ENCODE measurements at places on chromosomes 13 and 19.
A peak's percentile ranks its signal among the peaks of the same experiment; 100 is the strongest.

DNA sequence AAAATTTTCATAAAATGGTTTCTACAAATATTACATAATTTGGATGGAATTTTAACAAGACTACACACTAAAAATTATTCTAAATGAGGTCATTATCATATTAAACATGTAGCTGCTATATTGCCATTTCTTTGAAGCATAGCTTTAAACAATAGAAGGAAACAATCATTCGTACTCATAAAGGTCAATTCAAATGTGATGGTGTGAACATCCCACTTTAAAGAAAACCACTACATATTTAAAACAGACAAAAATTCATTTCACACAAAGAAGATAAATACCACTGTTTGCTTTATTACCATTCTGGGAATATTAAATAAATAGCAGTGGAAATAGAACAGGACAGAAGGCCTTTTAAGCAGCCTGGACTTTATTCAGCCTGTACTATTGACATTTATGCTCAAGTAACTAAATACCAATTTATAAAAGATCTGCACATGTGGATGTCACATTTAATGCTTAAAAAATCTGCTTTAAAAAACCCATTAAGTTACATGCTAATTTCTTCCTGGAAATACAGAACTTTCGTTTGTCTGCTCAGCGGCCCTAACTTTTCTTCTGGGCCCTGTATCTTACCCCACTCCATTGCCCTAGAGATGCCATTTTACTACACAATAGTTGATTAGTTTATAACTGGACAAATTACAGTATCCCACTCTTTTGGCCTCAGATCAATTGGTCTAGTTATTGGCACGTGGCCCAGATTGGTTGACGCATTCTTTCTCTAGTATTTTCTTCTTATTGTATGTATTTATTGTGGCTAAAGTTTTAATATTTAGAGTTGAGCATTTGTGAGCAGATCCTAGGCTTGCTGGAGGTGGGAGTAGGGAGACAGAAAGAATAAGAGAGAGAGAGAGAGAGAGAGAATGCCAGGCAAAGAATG is 215.1 kb upstream of the SPRY2 start:
- peak; percentile 17 for DNase-seq

GRCh38 chr19:676339-677105 is at the start of gene FSTL3:
Gene FSTL3 (plus strand): TSS chr19:676392. CDS start chr19:676424, 32 bp downstream.
- DNase-seq, result peak; percentile 24

DNA sequence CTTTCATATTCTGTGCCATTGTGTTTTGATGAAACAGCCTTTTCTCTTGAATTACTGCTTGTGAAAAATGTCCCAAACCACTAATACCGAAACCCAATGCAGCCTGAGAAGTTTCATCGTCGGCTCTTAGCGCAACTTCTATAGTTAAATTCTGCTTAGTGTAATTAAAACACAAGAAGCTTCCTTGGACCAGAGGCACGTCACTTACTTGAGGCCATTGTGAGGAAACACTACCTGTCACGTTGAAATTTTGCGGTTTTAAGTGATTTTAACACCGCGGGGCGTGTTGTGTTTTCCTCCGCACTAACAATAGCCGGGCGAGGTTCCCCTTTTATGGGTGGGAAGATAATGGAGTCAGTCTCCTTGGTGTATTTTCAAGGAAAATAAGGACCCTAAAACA is 70.9 kb downstream of the GGACT start:
- DNase-seq, result no peak

DNA sequence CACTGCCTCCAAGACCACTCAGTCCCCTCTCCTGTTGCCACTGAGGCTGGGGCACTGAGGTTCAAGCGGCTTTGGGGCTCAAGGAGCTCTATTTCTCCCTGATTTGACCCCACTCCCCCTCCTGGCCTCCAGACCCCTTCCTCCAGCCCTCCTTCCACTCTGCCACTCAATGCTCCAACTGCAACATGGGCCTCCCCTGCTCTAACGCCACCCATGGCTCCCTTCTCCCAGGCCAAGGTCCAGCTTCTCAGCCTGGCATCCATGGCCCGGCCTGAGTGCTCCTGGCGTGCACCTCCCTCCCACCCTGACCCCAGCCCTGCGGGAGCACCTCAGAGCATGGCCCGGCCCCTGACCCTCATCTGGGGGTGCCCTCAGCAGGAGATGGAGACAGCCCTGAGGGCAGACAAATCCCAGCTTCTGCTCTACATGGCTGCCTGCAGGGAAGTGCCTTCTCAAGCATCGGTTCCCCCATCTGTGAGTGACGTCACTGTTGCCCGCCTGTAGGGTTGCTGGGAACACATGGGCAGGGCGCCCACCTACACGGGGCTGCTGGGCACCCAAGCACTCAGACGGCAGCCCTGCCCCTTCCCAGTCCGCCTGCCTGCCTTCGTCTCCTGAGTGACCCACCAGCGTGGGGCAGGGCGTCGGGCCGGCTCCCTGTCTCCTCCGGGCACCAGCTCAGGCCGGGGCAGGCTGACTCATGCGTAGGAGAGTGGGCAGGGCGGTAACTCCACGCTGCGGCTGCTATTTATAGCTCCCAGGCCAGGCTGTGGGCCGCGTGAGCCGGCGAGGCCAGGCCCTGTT is 1.6 kb upstream of the DIRAS1 start:
- DNase-seq, result peak; percentile 54

DNA sequence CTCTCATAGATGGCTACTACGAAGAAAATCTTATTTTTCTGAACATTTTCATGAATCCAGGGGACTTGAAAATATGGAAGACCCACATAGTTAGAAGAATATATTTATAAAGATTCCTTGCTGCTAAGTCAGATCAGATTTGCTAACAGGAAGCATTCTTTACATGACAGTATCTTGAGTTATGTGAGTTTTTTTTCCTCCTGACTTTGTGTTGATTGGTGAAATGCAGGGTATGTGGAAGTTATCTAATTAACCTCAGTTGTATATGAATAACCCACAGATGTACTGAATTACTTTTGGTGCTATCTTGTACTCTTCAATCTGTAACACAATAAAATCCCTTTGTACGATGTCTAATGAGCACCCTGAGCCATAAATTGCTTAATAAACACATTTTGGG is 53.8 kb downstream of the ESD start:
- no peak for DNase-seq

DNA sequence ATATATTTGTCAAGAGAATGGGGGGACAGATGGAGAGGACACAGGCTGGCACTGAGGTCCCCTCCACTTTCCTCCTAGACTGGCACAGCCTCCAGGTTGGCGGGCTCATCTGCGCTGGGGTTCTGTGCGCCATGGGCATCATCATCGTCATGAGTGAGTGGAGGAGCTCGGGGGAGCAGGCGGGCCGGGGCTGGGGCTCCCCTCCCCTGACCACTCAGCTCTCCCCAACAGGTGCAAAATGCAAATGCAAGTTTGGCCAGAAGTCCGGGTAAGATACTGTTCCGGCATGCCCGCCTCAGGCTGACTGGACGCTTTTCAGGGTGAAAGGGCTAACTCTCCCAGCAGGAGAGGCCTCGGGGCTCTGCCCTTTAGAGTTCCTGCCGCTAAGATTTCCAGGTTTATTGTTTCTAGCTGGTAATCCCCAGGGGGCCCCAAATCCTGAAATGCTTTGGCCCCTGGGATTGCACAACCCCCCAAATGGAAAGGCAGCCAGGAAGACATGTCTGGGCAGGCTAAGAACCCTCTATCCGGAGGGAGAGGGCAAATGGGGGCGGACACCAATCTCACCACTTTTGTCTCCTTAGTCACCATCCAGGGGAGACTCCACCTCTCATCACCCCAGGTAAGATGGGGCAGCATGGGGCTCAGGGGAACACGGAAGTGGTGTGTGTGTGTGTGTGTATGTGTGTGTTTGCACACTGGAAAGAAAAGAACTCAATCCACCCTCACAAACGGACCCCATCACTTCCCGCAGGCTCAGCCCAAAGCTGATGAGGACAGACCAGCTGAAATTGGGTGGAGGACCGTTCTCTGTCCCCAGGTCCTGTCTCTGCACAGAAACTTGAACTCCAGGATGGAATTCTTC is 7.3 kb downstream of the FXYD3 start:
- no peak for DNase-seq

- DNase-seq, result no peak
Observed at GRCh38 chr13:28628241-28628640, 30.7 kb upstream of the POMP start.

GRCh38 chr13:49052813-49053212 is 77.1 kb downstream of the FNDC3A start:
- no peak for DNase-seq

DNA sequence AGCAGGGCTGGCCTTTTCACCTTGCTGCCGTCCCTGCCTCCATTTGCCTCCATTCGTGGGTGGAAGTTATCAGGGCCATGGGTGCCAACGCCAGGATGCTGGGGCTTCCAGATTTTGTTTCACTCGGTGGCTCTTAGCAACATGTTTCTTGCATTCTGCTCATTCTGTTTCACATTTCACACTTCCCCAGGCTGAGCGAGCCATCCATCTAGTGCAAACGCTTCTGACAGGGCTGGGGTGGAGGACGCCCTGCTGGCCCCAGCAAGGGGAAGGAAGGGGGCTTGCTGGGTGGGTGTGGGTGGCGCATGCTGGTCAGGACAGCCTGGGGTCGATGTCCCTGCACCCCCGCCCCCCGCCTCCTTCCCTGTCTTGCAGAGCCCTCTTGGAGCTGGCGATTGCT is 165.2 kb downstream of the URI1 start:
- DNase-seq, result no peak

- no peak for DNase-seq
Observed at GRCh38 chr13:71214821-71215220, 652.2 kb downstream of the DACH1 start.

GRCh38 chr13:35160896-35161295 is 218.8 kb downstream of the NBEA start:
- no peak for DNase-seq

DNA sequence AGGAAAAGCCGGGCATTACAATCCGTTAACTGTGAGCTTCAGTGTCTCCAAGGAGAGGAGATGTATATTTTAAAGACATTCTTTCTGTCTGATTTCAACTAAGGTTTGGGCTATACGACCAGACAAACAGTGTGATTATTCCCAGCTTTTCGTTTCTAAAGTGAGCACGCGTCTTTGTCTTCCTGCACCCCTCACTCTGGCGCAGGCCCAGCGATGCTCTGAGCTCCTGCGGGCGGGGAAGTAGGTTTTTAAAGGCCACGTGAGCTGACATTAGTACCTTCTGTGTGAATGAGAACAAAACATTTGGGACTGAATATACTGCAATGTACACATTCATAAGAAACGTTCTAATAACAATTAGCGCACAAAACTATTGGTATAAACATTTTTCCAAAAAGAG is 15.3 kb upstream of the RANBP3 start:
- DNase-seq, result no peak

GRCh38 chr13:60755380-60756163 is 358.6 kb downstream of the TDRD3 start:
- no peak for DNase-seq

- no peak for DNase-seq
Observed at GRCh38 chr13:48506092-48506701, 26.7 kb downstream of the RCBTB2 start.

DNA sequence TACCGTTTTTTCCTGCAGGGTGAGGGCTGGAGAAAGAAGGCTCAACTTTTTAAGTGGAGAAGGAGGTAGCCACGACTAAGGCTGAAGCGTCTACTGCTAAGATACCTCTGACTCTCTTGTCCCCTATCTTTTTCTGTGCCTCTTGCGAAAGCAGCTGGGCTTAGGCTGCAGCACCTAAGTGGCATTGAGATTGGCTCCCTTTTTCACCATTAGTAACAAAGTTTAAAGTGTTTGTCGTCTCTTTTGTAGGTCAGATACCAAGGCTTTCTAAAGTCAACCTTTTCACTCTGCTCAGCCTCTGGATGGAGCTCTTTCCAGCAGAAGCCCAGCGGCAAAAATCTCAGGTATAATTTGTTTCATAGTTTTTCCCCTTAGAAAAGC is 887 bp downstream of the CDADC1 start:
- peak; percentile 25 for DNase-seq

DNA sequence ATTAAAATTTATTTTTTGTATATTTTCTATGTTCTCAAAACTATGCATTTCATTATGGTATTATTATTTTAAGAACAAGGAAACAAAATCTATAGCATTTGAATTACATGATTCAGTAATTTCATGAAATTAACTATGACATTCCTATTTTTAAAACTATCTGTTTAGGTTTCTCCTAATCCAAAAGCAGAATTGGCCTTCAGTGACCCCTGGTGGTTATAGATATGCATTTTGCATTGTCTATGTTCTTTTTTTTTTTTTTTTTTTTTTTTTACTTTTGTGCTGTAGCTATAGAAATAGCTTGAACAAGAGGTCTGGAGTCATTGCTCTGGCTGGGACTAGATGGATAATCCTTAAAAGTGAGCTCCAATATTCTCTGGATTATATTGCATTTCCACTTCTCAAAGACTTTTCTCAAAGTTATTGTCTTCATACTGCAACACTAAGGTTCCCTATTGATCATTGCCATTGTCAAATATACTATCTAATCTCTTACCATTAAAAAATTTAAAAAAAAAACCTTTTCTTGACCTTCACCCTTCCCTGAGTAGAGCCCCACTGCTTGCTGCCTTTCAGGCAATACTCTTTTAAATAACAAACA is 15.9 kb upstream of the DNAJC3 start:
- peak; percentile 53 for DNase-seq

- no peak for DNase-seq
Observed at GRCh38 chr13:25032160-25032559, 63.8 kb upstream of the PABPC3 start.

DNA sequence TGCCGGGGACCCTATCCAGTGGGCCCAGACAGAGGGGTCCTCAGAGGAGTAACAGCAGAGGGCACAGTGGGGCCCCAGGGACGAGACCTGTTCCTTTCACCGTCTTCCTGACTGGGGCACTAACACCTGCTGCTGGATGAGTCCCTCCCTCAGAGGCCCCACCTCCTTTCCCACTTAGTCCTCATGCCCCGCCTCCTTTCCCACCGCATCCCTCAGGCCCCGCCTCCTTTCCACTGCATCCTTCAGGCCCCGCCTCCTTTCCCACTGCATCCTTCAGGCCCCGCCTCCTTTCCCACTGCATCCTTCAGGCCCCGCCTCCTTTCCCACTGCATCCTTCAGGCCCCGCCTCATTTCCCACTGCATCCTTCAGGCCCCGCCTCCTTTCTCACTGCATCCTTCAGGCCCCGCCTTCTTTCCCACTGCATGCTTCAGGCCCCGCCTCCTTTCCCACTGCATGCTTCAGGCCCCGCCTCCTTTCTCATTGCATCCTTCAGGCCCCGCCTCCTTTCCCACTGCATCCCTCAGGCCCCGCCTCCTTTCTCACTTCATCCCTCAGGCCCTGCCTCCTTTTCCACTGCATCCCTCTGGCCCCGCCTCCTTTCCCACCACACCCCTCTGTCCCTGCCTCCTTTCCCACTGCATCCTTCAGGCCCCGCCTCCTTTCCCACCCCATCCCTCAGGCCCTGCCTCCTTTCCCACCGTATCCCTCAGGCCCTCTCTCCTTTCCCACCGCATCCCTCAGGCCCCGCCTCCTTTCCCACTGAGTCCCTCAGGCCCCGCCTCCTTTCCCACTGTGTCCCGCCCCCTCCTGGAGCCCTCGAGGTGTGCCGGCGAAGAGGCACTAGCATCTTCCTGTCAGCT is 6.7 kb downstream of the SPPL2B start:
- no peak for DNase-seq

GRCh38 chr13:60019119-60019993 is 144.4 kb downstream of the DIAPH3 start:
- DNase-seq, result peak; percentile 12

- DNase-seq, result no peak
Observed at GRCh38 chr19:1291761-1292418, 6.2 kb downstream of the EFNA2 start.

GRCh38 chr13:36031490-36031889 is 99.7 kb downstream of the DCLK1 start:
- no peak for DNase-seq

Data from astrocyte of the spinal cord (primary cell).